ENCODE measurements at places on chromosomes 1 and 21.

GRCh38 chr1:8589571-8589970, 227.9 kb downstream of the RERE start:
- DNase-seq = no peak

GRCh38 chr1:229884765-229885164, 182.3 kb upstream of the GALNT2 start:
- no peak for DNase-seq

DNA sequence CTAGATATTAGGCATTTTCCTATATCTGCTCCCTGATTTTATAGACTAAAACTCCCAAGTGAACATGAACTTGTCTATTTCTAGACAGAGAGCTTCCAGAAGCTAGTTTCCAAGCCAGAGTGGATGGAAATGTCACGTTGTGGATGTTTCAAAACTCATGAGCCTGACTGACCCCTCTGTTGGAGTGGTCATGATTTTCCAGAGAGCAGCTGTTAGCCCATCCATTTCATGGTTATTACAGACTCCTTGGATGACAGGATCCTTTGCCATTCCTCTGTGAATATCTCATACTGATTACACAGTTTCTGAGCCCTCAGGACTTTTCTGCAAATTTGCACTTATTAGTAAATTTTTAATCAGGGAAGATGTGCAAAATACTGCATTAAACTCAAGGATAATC, 76.8 kb upstream of the ATF3 start:
- DNase-seq = no peak

DNA sequence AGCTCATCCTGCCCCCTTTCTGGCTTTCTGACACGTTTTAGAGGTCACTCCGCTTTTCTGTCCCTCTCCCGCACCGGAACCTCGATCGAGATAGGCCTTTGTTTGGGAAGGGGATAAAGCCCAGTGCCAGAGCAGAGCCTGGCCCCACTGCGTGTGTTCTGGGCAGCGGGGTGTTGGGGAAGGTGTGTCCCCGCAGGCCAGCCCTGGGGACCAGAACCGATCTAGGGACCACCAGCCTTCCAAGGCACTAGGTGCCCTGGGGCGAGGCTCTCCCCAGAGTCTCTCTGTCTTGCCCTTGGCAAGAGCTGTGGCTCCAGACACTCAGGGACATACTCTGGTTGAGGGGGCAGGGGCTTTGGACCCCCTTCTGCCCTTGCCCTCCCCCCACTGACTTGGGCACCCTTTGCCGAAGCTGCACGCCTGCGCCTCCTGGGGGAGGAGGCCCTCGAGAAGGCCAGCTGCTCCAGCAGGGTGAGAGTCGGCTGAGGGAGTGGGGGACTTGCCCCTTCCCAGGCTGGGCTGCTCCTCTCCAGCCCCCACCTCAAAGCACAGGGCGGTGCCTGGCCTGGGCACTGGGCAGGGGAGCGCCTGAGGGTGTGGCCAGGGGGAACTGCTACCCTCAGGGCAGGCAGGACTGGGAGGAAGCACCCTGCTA, 16.4 kb downstream of the PRXL2B start:
- no peak for DNase-seq

DNA sequence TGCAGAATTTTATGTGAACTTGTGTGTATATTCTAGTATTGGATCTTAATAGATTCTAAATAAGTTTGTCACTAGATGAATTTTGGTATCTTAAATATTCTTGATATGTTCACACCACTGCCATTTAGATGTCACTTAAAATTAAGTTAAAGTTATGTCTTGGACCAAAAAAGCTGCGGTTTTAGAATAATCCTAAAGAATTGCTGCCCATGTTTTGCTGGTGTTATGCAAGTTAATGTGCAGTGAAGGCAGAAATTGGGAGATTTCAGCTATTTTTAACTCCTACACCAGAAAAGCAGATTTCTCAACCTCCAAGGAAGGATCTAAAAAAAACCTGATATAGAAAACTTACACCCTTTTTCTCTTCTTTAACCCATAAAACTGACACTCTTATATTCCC, 757 bp downstream of the ACADM start:
- no peak for DNase-seq

GRCh38 chr21:26717146-26717739, 128.0 kb downstream of the ADAMTS1 start:
- no peak for DNase-seq

DNA sequence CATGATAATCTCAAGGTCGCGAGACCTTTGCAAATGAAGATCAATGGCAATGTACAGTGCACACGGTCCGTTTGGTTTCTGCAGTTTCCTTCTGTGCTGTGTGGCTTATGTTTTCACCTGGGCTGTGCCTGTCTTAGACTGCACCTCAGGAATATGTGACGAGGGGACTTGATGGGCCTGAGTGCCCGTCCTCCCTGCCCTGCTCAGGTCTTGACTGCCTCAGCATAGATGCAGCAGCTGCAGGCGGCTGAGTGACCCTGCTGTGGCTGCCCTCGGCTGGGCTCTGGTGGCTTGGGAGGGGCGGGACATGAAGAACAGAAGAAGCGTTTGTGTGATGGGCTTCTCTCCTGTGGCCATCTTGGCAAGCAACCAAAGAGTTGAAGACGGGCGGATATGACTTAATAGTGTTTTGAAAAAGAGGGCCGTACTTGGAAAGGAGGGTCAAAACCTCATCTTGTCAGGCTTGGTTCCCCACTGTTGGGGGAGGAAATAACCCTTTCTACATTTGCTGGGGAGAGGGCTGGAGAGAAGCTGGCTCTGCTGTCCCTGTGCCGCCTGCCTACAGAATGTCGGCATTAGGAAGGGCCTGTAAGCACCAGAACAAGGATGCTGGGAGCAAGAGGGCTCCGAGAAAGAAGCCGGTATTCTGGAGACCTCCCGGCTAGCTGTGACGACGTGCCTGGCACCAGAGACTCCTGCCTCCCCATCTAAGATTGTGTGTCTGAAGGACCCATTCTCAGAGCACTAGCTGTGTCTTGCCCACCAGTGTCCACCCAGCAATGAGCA, 7.1 kb downstream of the MYBPHL start:
- no peak for DNase-seq

DNA sequence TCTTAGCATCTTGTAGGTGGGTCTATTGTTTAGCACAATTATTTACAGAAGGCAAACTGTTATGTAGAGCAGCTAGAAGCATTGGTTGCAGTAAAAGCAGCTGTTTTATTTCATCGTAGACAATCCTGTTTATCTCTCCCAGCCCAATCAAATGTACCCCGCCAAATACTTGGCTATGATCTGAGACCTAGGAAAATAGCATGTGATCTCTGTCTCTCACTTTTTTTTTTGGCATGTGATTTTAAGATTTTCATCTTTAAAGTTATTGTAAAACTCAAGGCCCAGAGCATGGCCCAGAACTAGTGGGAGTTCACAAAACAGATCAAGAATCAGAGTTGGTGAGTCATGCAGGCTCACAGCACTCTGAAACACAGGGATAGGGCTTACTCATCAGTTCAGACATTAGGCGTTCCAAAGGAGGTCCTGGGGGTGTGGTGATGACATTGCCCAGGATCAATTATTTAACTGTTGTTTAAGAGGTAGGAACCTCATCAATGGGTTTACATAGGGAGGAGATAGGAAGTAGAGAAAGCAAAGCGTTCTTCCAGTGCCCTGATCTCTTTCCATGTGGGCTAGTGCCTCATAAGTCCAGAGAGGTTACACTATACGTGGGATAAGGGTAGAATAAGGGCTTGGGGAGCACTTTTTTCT, 40.2 kb downstream of the TBX19 start:
- no peak for DNase-seq

- no peak for DNase-seq
Measured at GRCh38 chr1:41539999-41540398, 55.5 kb upstream of the EDN2 start.

- no peak for DNase-seq
Measured at GRCh38 chr1:214957330-214958137, 125.0 kb upstream of the KCNK2 start.

DNA sequence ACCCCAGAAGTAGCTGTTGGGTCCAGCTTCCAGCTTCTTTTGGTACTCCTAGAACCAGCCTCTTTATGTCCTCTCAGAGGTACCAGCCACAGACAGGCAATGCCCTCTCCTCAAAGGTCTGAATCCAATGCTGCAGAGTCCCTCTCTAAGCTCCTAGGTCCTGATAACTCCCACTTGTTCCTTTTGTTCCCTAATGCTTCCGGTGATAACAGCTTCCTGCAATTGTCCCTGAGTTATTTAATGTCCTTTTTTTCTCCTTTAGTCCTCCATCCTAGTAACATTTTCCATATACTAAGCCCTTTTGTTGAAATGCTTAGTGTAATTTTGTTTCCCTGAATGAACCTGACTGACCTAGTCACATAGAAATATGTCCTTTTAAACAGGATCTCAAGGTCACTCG, 201.7 kb upstream of the BEND5 start:
- DNase-seq = no peak

DNA sequence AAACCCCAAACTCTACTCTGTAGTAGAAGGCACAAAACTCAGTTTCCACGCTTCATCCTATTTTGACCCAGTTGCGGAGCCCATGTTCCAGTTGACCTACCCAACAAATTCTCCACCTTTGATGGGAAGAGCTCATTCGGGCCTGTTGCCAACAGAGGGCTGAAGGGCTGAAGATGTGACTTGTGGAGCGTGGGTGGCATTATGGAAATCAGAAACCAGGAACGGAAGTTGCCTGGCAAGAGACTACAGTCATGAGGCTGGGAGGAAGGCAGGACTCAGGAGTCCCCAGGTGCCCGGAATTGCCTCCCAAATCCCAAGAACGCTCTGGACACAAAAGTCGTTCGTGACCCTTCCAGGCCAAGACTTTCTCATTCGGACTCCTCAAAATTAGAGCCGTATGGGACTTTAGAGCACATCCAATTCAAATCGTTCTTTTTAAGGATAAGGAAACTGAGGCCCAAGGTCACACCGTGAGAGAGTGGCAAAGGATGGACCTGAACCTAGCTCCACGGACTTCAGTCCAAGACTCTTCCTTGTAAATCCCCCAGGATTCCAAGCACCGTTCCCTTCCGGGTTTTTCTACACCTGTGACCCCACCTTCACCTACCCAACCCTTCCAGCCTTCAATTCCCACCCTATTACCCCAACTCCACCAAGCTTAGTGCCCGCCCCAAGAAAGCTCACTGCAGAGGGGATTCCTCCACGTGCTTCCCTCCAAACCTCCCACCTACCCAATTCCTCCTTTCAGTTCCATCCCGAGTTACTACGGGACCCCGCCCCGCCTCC, 739 bp downstream of the SMG5 start:
- DNase-seq = no peak

Data from activated T-helper 1 cell treated with Interleukin-2 at 50 U/mL for 16 hours (primary cell).